Neural progenitor cell (in vitro differentiated cells): ENCODE measurements at places on chromosomes 4 and X.

- DNase-seq, result peak; percentile 2
These were observed 44.9 kb upstream of the ADAMTS3 start for GRCh38 chr4:72613959-72614358.

GRCh38 chrX:96843566-96843965 lies 40.1 kb upstream of the RPA4 start:
- DNase-seq, result peak; percentile 67

DNA sequence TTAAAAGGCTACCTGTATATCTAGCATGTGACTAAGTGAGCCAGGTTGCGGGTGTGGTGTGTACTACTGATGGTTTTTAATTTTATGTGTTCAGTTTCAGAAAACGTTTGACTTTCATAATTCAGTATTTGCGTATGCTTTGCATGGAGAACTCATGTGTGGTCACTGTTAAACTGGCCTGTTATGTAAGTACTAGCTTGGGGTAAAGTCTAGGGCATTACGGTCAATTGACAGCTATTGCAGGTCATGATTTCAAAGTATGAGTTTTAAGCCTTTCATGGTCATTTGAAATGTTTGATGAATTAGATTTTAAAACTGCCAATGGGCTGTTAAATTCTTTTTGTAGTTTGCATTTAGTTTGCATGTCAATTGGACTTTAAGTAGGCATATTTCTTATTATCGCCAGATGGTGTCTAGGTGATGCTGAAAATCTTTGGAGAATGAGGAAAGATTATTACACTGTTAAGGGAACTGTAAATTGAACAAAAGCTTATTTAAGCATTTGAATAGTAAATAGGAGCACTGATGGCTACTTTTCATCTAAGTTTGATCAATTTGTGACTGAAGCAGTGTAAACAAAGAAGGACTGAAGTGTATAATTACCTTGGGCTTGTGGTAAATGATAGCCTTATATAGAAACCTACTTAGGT lies 563.4 kb downstream of the DACH2 start:
- DNase-seq, result no peak

DNA sequence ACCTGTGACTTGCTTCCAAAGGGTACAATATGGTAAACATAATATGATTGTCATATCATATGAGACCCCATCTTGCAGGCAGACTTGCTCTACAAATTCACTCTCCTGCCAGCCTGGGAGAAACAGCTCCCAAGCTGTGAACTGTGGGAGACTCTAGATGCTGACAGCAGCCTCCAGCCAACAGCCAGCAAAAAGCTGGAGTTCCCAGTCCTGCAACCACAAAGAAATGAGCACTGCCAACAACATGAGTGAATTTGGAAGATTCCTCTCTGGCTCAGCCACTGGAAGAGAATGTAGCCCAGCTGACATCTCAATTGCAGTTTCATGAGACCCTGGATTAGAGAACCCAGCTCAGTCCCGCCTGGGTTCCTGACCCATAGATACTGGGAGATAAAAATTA lies 145.4 kb downstream of the QDPR start:
- no peak for DNase-seq

DNA sequence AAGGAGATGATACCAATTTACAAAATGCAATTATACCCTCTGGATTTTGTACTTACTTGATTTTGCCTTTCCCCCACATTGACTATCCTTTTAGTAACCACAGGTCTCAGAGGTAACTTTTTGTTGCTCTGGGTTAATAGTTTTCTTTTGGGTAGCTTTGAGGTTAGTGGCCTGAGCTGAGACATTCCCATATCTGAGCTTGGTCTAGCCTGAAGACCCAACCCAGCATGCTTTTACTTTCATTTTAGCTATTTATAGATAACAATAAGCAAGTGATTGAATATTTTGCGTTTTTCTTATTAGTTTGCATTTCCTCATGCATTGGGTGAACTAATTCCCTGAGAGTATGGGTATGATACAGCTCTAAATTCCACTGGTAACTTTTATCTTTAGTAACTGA lies 11.8 kb downstream of the HTN1 start:
- DNase-seq, result no peak

- no peak for DNase-seq
These were observed 126.3 kb downstream of the AASDH start for GRCh38 chr4:56261027-56261426.

DNA sequence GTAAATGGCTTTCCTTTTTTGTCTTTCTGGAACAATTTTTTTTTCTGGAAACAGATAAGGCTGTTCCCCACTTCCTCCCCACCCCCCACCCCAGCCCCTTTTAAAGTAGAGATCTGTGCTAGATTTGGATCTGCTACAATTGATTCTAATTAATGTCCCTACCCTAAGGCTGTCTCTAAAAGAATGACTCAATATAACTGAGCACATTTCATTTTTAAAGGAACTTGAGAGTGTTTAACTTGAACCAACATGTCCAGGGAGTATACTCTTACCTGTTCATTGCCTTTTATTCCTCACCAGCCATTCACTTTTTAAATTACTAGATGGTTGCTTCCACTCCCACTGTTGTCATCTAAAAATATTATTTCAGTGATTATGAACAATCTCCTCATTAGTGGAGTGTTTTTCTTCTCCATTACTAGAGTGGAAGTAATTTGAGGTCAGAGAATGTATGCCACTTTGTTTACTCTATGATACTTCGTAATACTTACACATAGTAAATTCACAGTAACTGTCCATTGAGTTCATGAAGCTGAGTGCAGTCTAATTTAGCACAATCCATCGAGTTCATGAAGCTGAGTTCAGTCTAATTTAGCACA lies 14.1 kb upstream of the CNOT6L start:
- no peak for DNase-seq

DNA sequence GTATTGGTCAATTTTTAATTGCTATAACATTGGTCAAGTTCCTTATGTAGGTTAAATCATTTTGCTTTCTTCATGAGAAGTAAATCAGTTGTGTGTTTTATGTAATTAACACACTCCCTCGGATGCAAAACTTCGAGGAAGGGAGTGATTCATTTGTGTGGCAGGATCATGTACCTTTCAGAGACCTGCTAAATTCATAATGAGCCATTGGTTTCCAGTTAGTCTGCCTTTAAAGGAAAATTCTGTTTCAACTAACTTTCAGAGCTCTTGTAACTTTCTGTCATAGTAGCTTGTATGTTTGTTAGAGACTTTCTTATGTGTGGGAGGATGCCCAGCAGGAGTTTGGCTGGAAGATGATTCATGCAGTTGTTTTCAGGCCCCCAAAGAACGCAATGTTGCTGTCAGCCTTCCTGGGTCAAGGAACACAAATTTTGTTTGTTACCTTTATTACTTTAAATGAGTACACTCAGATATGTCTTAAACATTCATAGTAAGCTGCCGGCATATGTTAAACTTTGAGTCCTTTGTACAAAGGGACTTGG lies 72.1 kb downstream of the GPR101 start:
- DNase-seq, result no peak

DNA sequence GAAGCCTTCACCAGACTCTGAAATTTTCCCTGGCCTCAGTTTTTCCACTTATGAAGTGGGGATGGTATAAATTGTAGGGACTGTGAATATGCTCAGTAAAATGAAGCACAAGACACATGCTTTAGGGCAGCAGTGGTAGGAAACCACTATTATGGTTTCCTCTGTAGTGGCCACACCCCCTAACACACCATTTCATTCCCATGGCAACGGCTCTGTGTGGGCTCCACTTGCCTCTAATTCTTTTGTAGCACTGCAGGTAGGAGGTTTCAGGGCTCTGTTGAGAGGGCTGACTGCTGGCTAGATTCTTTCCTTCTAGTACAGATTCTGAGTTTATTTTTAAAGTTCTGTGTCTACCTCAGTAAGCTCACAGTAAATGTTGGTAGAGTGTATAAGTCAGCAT lies 3.5 kb upstream of the VMA21 start:
- DNase-seq, result peak; percentile 72

DNA sequence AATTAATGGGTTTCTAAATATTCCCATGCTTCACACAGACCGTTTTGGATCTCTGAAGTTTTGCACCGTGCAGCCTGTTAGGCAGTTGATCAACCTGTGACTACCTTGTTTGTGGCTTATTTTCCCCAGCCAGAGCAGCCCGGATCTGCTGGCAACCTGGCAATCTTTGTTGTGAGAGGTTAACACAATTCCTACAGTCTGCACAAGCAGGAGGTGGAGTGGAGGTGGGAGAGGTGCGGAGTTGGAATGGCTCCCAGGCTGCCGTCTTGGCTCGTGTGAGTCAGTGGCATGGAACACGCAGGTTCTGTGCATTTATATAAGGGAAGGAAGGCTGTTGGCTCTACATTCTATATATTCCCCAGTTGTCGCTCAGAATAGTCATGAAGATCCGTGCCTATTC lies 70.9 kb upstream of the STOX2 start:
- no peak for DNase-seq

GRCh38 chrX:136198010-136198409 lies 50.7 kb downstream of the FHL1 start:
- DNase-seq, result no peak

- DNase-seq, result peak; percentile 11
These were observed 2.9 kb downstream of the PCDH18 start for GRCh38 chr4:137529432-137529831.

DNA sequence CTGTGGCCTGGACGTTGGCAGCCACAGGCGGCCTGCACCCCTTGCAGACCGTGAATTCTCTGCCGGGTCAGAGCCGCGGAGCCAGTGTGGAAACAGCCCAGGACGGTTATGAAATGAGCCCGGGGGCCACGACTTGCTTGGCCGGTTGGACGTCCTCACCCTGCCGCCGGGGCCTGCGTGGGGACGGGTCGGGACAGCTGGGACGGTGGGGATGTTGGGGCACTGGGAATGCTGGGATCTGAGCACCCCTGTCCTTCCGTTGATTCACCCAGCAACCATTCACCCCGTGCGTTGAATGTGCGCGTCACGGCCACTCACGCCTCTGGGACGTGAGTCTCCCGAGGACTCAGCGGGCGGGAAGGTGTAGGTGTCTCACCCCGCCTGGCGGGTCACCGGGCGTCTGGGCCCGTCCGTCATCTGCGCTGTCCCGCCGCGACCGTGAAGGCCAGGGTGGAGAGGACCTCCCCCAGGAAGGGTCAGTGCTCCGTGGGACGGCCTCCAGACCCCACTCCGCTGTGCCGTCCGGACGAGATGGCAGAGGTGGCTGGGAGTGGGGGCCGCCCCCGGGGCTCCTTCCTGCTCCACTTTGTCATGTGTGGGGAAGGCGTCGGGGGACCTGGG lies 4.5 kb upstream of the PLCXD1 start:
- peak; percentile 27 for DNase-seq

DNA sequence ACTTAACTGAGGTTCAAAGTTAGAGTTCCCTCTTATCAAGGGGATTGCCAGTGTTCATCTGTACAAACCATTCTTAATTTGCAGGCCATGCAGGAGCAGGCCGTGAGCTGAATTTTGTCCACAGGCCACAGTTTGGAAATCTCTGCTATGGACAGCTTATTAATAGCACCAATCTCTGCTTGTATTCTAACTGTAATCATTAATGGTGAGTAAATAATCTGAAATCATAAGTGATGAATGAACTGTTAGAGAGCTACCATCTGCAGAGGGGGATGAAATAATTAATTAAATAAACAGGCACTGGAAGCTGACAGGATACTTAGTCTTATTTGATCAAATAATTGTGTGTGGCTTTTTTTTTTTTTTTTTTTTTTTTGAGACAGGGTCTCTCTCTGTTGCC lies 48.5 kb upstream of the PDLIM3 start:
- DNase-seq, result no peak

DNA sequence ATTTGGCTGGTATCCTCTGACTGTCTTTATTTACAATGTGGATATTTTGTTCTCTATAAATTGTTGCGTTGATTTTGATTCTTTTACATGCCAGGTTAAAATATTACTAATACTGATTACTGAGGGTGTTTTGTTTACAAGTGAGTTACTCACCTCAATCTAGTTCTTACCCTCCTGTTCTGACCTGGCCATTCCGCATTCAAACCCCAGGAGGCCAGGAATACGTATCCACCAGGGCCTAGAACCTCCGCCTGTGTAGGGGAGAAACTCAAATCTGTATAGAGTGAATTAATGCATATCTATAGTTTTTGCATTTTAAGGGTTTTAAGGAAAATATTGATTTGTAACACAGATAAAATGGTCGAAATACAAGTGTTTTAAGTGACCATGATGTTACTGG lies 2.6 kb upstream of the ZFP42 start:
- DNase-seq, result no peak

GRCh38 chr4:168877511-168878491 lies 132.3 kb downstream of the CBR4 start:
- DNase-seq, result peak; percentile 78

- DNase-seq, result no peak
These were observed 300.1 kb downstream of the SPRY1 start for GRCh38 chr4:123696687-123697086.

- DNase-seq, result no peak
These were observed 35.7 kb downstream of the ZNF518B start for GRCh38 chr4:10421344-10422055.

- DNase-seq, result no peak
These were observed 36.7 kb downstream of the ANTXR2 start for GRCh38 chr4:80036306-80036705.

DNA sequence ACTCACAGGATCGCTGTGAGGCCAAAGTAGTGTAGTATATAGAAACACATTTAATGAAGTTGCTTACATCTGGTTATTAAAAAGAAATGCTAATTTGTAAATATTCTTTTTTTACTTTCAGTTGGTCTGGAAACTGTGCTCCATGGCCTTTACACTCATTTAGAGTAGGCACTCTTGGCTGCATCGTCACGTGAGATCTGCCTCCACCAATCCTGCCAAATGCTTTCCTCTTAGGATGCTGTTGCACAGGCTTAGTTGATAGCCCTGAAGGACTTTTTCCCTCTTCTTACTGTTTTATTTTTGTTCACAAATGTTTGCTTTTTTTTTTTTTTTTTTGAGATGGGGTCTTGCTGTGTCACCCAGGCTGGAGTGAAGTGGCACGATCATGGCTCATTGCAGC lies 6.3 kb downstream of the CPE start:
- no peak for DNase-seq

GRCh38 chrX:129663171-129663570 lies 8.4 kb upstream of the APLN start:
- no peak for DNase-seq

- DNase-seq, result peak; percentile 39
These were observed 300.3 kb upstream of the IGFBP7 start for GRCh38 chr4:57410331-57411052.

GRCh38 chrX:47629419-47630200 lies at the start of gene CFP:
Gene CFP, minus strand, starts transcription at chrX:47629930. Its CDS starts 86 bp downstream, at chrX:47629844.
- no peak for DNase-seq
